Hematopoietic multipotent progenitor cell (in vitro differentiated cells): ENCODE measurements at places on chromosomes 6 and 20.
A peak's percentile ranks its signal among the peaks of the same experiment; 100 is the strongest.

DNA sequence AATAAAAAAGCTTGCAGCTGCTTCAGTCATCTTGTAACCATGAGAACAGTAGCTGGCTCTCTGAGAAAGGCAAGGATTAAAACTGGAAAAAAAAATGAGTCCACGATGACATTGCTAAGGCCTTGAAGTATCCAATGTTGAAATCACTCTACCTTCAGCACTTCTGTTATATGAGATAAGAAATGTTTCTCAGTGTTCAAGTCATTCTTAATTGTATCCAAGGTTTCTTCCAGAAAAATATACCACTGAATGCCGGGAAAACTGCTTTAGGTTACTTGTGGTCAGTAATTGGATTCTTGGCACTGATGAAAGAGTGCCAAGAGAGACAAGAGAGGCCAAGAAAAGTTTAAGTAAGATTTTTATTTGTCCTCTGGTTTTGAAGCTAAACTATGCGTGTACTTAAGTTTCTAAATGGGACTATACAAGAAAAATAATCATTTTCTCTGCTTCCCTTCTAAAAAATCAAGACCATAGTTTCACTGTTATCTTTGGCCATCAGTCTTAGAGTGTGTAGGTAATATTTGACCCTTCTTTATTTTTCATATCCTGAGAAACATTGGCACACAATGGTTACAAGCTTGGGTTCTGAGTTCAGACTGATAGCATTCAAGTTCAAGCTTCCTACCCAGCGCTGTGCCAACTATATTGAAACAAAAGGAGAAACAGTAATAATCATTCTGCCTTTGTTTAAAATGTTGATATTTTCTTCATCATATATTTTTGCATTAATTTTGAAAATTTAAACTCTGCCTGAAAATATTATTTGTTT is 84.6 kb downstream of the TRDN start:
- DNase-seq = no peak

DNA sequence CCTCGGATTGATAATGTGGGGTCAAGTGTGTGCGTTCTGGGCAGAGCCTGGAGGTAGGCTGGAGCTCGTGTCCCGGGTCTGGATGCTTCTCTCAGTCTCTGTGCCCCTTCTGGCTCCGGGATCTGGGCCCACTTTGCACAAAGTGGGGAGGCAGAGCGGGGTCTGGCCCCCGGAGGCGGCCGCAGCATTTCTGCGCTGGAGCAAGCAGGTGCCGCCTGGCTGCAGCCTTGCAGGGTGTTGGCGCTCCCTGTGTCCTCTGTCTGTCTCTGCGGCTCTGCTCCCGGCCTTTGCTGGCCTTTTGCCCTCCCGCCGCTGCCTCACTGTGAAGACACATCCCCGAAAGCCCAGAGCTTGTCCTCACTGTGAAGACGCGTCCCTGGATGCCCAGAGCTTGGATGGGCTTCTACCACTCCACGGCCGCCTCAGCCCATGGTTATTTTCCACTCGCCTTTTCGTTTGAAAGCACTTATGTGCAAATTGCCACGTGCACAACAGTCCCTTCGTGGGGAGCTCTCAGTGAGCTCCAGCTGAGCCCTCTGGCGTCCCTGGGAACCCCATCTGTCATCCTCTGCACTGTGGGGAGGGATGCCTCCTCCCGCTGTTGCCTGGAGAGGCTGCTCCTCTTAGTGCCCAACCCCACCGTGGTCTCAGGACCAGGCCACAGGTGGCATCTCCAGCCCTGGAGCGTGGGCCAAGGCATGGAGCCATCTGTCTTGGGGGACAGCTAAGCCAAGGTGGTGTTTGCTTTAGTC is 17.4 kb downstream of the SLCO4A1 start:
- no peak for DNase-seq

DNA sequence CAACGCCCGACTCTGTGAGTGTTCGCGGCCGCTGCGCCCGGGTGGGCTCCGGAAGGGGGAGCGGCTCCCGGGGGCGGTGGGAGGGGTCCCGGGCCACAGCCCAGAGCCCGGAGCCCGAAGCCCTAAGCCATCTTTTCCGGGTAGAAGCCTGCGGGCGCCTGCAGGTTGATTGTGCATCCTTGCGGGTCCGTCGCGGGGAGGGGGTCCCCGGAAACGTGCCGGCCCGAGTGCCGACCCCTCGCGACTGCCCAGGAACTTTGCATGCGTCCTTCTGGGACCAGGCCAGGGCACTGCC is 413 bp downstream of the PTPRA start:
- DNase-seq = peak; percentile 90

GRCh38 chr20:16580147-16580546 is 6.9 kb upstream of the KIF16B start:
- DNase-seq = no peak

- peak; percentile 38 for DNase-seq
These were observed 806 bp downstream of the LEMD2 start for GRCh38 chr6:33787954-33788693.

GRCh38 chr6:41541364-41541763 is 4.8 kb upstream of the FOXP4 start:
- no peak for DNase-seq

GRCh38 chr6:148746363-148747144 is at the start of gene UST:
UST (plus strand) TSS chr6:148747030; CDS start chr6:148747431, 401 bp downstream.
- DNase-seq = peak; percentile 88

- no peak for DNase-seq
These were observed 9.0 kb downstream of the TAP2 start for GRCh38 chr6:32829495-32829894.

DNA sequence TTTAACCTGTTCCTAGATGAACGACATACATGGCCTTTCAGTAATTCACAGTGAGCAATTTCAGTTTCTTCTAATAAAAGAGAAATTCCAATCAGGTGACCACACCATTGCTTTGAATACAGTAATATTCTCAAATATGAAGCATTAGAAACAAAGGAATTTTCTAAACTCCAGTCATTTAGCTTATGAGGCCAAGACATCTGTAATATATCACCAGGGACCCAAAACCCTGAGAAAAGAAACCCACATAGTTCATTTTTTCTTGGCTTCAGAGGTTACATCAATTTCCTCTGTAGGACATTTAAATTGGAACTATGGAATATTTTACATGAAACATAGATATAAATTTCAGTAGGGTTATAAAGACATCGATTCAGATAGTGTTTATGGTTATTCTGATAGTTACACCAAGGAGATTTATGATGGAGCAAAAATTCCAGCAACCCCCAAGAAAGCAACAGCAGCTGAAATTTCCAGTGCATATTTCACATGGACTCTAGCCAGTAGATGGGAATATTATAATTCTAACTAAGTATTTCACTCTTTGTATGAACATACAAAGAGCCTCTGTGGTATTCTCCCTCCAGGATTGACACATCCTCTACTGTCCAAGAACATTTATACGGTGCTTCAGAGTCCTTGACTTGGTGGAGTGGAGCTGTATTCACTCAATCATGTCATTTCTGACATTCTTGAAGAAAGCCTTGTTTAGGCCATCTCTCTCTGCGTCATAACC is 82.9 kb downstream of the ADGRG6 start:
- DNase-seq = no peak

DNA sequence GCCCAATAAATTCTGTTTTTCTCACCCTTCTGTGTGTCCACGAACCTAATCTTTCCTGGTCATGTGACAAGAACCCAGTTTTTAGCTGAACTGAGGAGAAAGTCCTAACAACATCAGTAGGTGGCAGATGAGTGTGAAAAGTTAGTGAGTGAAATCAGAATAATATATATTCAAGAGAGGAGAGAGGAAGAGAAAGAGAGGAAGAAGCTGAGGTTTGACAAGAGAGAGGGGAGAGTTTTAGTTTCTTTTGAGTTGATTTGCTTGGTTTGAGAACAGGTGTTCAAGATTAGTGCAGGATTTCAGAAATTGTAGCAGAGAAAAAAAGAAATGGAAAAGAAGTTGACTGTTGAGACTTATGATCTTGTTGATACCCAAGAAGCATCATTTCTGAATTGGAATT is 930.5 kb upstream of the FLRT3 start:
- DNase-seq = no peak

DNA sequence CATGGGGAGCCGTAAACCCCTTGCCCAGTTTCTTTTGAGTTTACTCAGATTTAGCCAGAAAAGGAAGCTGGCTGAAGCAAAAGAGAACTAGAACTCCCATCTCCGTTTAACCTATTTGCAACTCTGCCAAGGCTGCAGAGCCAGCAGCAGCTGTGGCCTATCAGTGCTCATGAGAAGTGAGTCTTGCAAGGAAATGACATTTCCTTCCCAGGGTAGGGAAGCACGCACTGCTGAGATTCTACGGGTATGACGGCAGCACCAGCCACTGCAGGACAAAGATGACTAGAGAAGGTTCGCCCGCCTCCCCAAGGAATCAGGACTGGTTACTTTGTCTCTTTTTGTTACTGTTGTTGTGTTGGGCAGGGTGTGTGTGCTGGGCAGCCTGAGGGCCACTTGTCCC is 47.6 kb downstream of the PPP1R3G start:
- DNase-seq = no peak

- DNase-seq = no peak
These were observed 126.2 kb upstream of the SSTR4 start for GRCh38 chr20:22908944-22909343.

DNA sequence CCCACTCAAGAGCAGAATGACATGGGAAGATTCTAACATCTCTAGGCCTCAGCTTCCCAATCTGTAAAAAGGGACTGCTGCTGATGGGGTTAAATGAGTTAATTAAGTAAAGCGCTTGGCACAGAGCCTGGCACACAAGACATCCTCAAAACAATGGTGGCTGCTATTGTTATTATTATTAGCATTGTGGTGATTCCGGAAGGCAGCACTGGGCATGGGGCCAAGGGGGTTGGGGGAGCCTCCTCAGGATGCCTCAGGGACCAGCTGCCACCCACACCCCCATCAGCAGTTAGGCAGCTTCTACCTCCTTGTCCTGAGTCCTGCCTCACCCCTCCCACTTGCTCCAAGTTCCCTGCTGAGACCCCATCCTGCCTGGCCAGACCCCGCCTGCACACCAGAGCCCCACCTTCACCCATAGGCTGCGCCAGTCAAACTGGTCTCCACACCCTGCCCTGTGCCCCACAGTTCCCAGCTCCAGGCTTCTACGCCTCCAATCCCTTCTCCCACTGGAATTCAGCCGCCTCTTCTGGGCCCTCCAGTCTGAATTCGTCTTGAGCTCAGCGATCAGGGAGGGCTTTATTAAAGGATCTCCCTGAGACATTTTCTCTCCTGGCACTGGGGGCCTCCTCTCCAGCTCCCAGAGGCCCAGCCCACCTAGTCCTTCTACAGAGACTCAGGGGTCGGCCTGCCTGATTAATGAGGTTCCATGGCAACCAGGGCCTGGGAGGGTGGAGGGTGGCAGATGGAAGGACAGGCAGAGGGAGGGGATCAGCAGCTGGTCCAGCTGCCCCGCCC is 1.5 kb downstream of the E2F1 start:
- no peak for DNase-seq

- no peak for DNase-seq
These were observed 152.4 kb upstream of the THBS2 start for GRCh38 chr6:169406034-169406433.

- peak; percentile 11 for DNase-seq
These were observed 9.9 kb upstream of the ZNF311 start for GRCh38 chr6:29014729-29015608.

- no peak for DNase-seq
These were observed 191.3 kb upstream of the PROKR2 start for GRCh38 chr20:5508044-5508443.

DNA sequence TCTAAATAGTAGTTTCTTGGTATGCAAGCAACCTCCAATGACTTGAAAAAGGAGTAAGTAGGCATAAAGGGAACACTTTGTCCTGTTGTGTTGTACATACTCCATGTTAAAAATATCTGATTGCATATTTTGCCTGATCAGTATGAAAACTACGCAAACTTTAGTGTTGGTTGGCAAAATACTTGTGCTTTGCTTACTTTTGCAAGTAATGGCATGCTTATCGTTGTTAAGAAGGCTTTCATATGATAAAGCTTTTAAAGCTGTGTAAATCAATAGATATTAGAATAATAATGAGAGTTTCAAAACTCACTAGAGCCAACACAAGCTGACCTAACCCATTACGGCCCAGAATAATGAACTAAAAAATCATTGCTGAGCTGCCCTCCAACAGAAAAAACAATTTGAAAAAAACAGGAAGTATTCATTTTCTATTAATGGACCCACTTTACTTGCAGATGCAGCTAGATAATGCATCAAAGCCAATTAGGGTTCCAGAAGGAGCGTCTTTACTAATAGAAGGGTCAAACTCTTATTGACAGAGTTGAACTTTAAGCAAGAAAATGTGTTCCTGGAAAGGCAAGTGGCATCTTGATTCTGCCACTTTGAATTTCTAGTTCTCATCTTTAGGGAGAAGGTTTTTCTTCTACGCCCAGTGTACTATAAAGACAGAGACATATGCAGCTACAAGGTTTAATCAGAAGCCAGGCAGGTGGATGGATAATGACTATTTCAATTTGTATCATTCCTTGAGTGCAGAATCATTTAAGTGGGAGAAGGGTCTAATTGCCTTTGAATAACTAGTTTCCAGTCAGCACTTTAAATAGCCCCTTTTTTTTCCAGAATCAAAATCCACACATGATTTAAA is 82.2 kb downstream of the SNAP25 start:
- DNase-seq = no peak

DNA sequence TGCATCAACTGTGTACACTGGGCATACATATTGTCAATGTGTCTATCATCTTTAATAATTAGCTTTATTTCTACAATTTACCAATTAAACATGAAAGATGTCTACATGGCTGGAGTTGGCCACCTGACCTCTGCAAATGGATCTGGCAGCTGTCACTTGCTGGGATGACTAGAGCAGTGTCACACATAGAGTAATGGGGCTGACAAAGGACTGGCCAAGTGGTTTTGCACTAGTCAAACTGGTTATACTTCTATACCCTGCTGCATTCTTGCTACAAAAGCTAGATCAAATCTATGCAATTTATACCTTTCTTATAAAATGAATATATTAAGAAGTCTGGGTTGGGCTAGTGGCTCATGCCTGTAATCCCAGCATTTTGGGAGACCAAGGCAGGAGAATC is 99.3 kb downstream of the SESN1 start:
- DNase-seq = no peak

- DNase-seq = no peak
These were observed 107.0 kb upstream of the DST start for GRCh38 chr6:56749632-56750151.

GRCh38 chr20:53608456-53609452 is 15.1 kb upstream of the ZNF217 start:
- no peak for DNase-seq

- no peak for DNase-seq
These were observed 12.2 kb upstream of the AKIRIN2 start for GRCh38 chr6:87714093-87714842.

DNA sequence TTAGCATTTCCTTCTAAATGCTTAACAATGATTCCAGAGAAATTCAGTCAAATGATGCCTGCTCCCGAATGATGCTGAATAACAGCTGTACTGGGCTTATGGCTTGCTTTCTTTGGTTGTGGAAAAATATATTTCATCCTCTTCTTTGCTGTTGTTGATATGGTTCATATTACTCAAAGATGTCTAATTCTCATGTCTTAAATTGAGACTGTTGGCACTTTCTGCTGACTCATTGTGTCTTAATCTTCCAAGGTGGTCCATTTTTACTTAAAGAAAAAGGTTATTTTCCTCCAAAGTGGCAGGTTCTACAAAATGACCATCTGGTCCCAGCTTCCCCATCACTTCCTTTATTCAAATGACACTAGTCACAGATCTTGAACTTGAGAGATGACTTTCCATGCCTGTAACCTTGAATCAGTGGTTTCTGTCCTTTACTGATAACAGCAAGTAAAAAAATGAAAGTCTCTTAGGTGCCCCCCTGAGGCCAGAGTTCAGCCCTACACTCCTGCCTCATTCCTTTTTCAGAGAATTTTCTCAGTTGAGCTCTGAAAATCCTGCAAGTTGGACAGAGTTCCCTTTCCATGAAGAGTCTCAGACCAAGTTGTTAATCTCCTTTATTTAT is 6.9 kb downstream of the SNAP25 start:
- DNase-seq = peak; percentile 68
